Kasumi-1 (cell line): ENCODE measurements at places on chromosomes 4 and X.

GRCh38 chr4:164799410-164799809 lies 45.5 kb downstream of the SMIM31 start:
- DNase-seq: no peak

GRCh38 chrX:63932907-63933306 lies 147.9 kb upstream of the ARHGEF9 start:
- DNase-seq: no peak

DNA sequence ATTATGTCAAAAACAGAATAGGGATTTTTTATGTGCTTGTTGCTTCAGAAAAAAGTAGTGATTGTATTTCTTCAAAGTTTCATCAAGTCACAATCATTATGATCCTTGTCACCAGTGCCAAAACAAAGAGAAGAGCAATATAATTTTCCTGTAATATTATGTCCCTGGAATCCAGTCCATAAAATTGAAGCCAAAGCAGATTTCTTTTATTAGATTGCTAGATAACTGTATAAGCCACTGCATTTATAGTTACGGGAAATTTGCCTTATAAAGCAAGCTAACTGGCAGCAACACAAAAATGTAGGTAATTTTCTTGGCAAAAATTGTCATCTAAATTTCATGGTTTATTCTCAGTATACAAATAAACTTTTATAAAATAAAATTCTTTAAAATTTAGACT lies 296.1 kb upstream of the ANKRD50 start:
- no peak for DNase-seq

DNA sequence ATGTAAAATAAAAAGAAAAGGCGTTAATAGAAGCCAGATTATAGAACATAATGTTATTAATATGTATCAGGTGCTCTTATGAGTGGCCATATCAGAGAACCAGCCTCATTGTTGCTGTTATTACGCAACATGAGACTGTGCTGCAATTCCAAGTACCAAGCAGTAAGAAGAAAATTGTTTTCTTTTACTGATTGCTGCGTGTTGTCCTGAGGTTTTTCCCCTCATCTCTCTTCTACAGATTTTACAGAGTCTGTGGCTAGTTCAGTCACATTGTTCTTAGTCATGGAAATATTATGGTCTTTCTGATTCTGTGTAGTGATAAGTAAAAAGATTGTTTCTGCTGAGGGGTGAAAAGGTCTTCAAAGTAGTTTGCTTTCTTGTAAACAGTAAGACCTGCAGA lies 55.9 kb downstream of the NPNT start:
- DNase-seq: peak; percentile 8

DNA sequence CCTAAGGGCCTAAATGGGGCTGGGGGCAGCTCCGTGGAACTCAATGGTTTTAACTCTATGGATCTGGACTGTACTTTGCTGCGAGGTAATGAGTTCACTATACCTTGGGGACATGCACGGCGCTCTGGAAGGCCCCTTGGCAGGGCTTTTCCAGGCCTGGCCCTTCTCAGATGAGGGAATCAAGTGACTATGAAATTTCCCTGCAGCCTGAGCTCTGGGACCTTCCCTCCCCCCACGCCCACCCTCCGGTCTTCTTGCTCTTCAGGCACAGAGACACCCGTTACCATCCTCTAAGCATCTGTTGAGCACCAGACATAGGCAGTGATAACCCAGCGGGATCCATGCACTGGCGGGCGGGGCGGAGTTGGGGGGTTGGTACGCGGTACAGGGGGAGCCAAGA lies 109.2 kb downstream of the PSAPL1 start:
- DNase-seq: no peak

GRCh38 chrX:47321823-47322371 lies 48.5 kb upstream of the ZNF157 start:
- no peak for DNase-seq

DNA sequence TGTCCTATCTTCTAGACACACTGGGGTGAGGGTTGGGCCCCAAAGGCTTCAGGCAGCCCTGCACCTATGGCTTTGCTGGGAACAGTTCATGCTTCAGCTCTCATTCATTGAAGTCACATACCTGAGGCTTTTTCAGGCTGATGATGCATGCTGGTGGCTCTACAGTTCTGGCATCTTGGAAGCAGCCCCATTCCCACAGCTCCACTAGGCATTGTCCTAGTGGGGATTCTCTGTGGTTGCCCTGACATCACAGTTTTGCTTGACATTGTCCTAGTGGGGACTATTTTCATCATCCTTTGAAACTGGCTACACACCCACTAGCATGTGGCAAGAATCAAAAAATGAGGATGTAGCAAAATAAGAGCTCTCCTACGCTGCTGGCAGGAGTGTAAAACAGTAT lies 37.7 kb upstream of the C4orf17 start:
- DNase-seq: no peak

DNA sequence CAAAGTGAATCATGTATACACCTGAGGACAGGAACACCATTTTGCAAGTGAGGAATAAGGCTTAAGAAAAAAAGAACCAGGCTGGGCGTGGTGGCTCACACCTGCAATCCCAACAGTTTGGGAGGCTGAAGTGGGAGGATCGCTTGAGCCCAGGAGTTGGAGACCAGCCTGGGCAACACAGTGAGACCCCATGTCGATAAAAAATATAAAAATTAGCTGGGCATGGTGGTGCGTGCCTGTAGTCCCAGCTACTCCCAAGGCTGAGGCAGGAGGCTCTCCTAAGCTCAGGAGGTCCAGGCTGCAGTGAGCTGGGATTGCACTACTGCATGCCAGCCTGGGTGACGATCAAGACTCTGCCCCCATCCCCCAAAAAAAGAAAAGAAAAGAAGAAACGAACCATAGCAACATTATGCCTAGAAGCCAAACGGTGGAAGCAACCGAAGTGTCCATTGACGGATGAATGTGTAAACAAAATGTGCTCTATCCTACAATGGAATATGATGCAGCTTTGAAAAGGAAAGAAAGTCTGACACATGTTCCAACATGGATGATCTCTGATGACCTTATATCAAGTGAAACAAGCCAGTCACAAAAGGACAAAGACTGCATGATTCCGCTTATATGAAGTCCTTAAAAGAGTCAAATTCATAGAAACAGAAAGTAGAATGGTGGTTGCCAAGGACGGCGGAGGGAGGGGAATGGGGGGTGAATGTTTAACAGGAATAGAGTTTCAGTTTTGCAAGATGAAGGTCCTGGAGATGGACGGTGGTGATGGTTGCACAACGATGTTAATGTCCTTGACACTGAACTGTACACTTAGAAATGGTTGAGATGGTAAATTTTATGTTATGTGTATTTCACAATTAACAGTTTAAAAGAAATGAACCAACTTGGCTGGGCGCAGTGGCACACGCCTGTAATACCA lies 8.6 kb upstream of the KIAA0232 start:
- no peak for DNase-seq

- DNase-seq: no peak
Measured at GRCh38 chrX:1587161-1587560, 4.2 kb upstream of the AKAP17A start.

DNA sequence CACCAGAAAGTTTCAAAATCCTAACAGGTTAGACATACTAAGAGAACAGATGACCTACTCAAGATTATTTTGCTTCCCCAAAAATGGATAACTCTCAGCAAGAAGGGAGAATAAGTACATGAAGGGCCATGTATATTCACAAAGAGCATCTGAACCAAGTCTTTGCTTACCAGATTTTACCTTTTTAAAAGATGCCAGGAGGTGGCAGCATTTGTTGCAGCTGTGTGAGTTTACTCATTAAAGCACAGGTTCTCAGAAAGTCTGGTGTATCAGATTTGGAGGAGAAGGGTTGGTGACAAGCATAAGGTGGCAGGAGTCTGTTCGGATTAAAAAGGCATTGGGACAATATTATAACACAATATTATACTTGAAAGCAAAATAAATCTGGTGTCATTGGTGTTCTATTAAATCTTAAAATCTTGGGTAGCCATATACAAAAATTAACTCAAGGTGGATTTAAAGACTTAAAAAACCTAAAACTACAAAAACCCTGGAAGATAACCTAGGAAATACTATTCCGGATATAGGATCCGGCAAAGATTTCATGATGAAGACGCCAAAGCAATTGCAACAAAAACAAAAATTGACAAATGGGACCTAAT lies 51.3 kb upstream of the NFKB1 start:
- DNase-seq: peak; percentile 84

GRCh38 chr4:158255727-158256324 lies 45.5 kb downstream of the TMEM144 start:
- peak; percentile 60 for DNase-seq

GRCh38 chrX:14029039-14029424 lies 660 bp downstream of the GEMIN8 start:
- DNase-seq: no peak

DNA sequence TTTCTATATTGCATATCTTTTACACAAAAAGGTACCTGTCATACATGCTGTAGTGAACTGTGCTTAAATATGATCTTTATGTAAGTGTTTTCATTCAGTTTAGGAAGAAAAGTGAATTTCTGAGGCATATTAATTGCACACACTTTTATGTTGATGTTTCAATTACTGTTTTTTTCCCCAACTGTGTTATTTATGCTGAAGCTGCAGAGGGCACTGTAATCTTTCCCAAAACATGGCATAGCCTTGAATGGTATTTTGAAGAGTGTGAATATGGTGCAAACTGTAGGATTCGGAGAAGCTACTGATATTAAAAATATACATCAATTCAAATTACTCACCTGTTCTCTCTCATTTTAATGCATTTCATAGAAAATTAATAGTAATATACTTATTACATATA lies 6.0 kb upstream of the CENPE start:
- DNase-seq: peak; percentile 45

DNA sequence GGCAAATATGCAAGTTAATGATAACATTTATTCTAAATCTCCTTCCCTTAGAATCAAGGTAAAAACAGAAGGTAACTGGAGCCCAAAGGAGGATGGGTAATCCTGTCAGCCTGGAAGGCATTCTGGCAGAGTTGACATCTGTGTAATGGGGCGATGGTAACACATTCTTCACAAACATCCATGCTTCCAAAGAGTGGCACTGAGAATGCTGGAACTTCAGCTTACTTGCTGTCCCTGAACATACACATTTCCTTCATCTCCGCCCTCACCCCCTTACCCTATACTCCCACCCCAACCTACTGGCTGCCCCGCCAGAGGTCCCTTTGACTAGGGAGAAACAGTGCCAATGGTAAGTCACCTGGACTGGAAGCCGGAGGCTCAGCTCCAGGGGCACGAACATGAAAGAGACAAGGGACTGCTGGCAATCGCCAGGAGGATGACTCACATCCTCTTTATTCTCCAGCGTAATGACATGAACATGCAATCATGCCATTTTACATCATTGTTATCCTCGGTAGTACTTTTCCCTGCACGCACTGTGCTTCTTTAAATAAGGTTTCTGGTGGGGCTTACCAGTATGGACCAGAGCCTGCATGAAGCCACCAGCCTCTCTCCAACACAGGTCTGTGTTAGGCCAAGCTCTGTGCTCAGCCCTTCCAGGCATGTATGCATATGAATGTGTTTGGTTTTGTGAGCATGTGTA lies 694.2 kb upstream of the TENM3 start:
- no peak for DNase-seq

DNA sequence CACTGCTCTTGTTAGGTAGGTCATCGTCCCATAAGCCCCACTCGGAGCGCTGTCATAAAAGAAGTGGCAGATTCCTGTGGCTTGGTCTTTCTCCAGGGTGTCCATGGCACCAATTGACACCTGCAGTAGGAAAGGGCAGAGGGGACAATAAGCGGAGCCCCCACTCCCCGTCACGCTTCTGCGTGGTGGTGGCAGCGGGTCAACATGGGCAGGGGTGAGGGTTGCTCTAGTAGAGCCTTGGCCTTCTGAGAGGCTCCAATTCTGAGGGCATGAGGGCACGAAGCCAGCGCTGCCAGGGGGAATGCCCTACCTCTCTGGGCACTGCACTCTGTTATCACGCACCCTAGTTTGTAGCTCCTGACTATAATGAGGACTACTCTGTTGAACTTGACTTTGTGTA lies 90.4 kb downstream of the PHKA2 start:
- DNase-seq: no peak

DNA sequence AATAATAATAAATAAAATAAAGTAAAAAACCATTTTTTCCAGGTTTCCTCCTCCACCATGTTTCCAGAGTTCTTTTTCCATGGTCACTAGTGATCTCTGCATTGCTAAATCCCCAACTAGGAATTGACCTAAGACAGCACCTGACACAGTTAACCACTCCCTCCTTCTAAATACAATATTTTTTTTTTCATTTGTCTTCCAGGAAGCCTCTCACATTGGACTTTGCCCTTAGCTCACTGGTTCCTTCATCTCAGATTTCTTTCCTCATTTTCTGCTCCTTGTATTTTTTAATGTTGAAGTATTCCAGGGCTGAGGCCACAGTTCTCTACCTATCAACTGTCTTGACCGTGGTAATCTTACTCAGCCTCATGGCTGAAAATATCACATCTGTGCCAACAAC lies 187.3 kb upstream of the FAM241A start:
- no peak for DNase-seq

- DNase-seq: peak; percentile 2
Measured at GRCh38 chrX:153708415-153708814, 15.8 kb downstream of the BCAP31 start.

- DNase-seq: no peak
Measured at GRCh38 chr4:145773581-145774234, 93.8 kb downstream of the C4orf51 start.

- no peak for DNase-seq
Measured at GRCh38 chrX:40395102-40395501, 185.7 kb upstream of the ATP6AP2 start.

GRCh38 chr4:170051402-170051801 lies 25.2 kb upstream of the MFAP3L start:
- peak; percentile 1 for DNase-seq

DNA sequence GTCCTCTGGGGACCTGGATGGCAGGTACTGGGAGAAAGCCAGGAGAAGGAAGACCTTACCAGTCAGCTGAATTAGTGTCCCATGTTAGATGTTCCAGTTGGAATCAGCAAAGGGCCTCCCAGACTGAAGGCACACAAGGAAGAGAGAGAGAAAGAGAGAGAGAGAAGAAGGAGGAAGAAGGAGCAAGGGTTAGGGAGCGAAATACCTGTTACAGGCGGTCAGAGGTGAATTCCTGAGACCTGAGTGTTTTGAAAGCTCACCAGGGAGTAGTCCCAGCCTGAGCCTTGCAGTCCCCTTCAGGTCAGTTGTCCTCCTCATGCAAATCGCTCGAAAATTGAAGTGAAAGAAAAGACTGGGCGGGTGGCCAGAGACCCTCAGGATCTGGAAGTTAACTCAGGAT lies 60.3 kb downstream of the USP11 start:
- DNase-seq: no peak

DNA sequence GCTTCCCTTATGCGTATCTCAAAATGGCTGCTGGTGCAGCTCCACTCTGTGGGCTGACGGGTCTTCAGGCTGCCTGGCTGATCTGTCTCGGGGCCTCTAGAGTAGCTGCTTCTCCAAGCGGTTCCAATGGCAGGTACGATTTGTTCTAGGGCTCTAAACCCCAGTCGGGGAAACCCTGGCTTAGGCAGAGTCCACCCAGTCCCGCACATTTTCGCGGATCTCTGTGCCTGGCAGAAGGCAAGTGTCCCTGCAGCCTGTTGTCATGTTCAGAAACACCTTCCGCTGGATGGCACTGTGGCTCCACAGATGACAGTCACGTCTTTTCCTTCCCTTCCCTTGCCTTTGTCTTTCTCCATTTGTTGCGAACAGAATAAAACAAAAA lies 54.4 kb downstream of the NBDY start:
- DNase-seq: no peak
